ENCODE measurements at places on chromosomes 2 and 18.

DNA sequence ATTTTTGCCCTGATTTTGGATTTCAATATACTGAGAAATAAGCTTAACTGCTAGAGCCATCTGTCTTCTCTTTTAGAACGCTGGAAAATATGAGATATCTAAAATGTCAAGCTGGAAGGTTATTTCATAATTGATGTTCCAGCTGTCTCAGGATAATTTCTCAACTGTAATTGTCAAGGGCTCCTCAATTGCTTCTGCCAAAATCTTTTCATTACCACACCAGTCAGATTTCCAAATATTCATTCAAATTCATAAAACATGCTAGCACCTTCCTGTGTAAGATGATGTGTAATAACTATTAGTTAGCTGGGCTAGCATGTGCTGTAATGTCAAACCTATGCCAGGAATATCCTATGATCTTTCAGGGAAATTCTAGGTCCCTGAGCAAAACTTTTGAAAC is 88.1 kb downstream of the TNFRSF11A start:
- DNase-seq: no peak

DNA sequence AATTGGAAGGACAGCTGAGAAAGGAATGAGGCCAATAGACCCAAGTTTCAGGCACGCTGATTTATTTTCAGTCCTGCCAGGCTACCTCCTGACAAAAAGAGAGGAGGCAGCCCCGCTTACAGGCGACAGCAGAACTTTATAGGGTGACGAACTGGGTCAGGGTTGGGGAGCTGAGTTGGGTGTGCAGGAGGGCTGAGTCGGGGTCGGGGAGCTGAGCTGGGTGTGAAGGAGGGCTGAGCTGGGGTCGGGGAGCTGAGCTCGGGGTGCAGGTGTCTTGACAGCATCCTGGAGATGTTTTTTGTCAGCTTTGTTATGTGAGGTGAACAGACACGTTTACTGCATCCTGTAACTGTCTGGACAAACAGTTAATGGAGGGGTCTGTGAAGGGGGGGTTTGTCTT is 342.2 kb downstream of the ADCYAP1 start:
- DNase-seq: no peak

DNA sequence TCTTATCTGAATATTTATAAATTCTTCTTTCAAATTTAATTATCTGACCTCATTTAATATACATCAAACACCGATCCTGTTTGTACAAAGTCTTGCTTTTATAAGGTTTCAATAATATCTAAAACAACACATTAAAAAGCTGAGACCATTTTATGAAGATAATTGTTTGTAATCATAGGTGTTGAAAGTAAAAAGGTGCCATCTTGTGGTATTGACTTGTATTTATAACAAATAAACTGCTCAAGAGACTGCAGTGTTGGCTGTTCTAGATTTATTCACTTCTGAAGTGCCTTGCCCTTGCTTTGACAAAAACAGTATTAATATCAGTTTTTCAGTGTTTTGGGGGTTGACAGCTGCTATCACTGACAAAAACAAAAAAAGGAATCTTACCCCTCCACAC is 286.8 kb upstream of the HNMT start:
- DNase-seq: no peak

DNA sequence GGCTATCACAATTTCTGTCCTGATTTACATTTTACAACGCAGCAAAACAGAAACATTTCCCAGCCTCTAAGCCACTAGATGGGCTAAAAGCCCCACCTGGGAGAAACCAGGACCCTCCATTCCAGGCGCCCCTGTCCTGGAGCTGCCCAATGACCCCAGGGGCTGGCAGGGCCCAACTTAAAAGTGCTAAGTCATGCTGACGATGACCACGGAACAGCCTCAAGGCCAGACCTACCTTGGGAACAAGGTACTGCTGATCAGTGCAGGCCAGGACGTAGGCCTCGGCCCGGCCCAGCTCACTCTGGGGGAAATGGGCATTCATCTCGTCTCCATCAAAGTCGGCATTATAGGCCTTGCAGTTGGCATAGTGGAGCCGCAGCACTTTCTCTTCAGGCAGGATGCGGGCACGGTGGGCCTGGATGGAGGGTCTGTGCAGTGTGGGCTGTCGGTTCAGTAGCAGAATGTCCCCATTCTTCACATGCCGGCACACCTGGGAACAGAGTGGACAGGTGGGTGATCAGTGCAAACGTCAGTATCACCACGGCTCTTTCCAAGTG is 35.8 kb downstream of the POLR1A start:
- no peak for DNase-seq

- DNase-seq: no peak
Measured at GRCh38 chr2:106257135-106257534, 63.0 kb upstream of the UXS1 start.

GRCh38 chr2:176395273-176395854 is 126.1 kb downstream of the MTX2 start:
- no peak for DNase-seq

GRCh38 chr2:568639-569235 is 108.5 kb downstream of the TMEM18 start:
- DNase-seq: no peak

DNA sequence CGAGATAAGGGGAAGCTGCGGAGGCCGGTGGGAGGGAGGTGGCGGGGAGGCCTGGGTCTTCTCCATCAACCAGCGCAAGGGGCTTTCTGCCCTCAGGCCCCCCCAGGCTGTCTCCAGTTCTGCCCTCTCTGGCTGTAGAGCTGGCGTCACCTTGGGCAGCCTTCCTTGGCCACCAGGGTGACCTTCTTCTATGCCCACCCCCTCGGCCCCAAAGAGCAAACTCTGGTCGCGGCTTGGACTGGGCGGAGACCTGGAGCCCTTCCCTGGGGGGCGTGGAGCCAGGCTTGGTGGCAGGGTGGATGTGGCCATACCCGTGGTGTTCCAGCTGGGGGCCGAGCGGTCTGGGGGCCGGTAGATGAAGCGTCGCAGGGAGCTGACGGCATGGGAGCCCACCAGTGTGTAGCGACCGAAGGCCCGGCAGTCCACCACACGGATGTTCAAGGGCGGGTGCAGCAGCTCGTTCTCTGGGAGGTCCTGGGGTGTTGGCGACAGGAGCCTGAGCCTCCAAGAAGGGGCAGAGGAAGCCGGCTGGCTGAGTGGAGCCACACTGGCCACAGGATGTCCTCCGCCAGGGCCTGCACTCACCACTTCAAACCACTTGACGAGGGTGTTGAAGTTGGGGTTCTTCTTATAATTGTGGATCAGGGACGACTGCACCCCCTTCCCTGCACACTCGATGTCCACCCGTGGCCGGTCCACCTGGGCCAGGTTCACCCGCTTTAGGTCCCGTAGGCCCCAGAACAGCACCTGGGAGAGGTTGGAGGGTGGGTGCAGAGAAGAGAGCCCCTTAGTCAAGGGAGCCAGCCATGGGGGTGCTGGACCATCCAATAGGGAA is 4.9 kb downstream of the OTOF start:
- no peak for DNase-seq

DNA sequence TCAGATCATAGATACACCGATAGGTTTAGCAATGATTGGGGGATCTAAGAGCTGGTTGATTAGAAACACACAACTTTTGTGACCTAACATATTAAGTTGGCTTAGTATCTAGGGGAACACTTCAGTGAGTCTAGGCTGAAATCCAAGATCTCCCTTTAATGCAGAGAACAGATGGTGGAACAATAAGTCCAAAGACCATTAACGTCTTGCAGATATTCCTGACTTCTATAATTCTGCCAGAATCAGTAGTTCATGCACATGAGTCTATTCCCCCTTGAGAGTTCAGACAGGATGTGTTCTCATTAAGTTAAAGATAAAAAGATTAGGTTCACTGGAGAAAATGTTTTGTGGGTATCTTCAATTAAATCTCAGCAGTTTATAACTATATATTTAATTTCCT is 506.5 kb downstream of the TSN start:
- DNase-seq: no peak

DNA sequence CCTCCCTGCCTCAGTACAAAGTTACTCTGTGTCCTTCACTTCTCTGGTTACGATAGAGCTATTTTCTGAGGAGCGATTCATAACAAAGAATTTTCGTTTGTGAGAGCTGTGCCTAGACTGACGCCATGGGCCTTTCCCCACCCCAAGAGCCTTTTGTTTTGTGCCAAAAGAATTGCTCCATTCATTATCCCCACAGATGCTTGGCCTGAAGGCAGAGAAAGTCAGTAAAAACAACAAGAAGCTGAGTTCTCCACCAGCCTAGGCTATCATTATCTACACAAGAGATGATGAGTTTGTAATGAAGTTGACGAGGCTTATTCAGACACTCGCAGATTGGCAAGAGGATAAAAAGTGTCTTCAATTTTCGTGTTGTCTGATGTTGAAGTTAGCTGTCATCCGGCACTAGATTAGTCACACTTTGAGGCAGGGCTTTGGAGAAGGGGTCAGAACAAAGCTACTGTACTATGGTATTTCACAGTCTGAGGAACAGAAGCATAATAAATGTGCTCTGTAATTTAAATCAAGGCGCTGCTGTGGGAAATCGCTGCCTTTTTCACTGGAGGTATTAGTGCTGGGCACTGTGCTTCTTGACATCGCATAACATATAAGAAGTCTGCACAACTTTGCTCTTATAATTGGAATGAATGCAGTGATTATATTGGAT is 278.4 kb upstream of the FIGN start:
- DNase-seq: peak; percentile 55

DNA sequence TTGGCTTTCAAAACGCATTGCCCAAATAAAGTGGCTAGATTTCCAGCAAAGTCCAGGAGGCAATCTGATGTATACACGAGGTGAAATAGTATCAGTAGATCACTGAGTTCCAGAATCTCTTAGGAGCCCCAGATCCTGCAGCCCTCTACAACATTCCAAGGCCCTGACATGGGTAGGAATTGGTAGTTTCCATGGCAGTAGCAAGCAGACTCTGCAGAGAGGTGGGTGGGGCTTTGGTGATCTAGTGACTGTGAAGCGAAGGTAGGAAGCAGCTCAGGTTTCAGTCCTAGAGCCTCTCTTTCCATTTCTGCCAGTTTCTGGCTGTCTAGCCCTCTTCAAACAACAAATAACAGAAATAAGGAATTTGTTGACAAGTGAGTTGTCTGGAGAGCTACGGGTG is 13.8 kb upstream of the SGPP2 start:
- DNase-seq: no peak

GRCh38 chr18:63878343-63878742 is 9.2 kb upstream of the SERPINB2 start:
- no peak for DNase-seq

GRCh38 chr2:225008935-225009334 is 33.3 kb downstream of the DOCK10 start:
- DNase-seq: no peak

GRCh38 chr2:198311020-198311419 is 506.6 kb downstream of the PLCL1 start:
- DNase-seq: no peak

- DNase-seq: peak; percentile 60
Measured at GRCh38 chr18:5296706-5297320, 1.3 kb upstream of the ZBTB14 start.

DNA sequence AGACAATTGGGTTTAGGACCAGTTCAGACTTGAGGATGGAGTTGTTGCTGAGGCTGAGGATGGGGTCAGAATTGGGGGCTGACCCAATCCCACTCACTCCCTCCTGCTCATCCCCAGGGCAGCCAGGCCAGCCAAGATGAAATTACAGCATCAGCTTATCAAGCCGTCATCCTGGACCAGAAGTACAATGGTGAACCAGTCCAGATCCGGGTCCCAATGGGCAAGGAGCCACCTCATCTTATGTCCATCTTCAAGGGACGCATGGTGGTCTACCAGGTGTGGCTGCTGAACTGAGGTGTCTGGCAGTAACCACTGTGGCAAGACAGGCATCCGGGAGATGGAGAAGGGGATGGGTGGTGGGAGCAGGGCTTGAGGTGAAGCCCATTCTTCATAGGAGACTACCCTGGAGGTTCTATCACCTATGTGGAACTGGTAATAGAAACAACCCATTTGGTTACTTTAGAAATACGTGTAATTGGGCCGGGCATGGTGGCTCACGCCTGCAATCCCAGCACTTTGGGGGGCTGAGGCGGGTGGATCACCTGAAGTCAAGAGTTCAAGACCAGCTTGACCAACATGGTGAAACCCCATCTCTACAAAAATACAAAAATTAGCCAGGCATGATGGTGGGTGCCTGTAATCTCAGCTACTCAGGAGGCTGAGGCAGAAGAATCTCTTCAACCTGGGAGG is 13.9 kb downstream of the VIL1 start:
- no peak for DNase-seq

- no peak for DNase-seq
Measured at GRCh38 chr18:2990956-2991640, 21.8 kb downstream of the LPIN2 start.

DNA sequence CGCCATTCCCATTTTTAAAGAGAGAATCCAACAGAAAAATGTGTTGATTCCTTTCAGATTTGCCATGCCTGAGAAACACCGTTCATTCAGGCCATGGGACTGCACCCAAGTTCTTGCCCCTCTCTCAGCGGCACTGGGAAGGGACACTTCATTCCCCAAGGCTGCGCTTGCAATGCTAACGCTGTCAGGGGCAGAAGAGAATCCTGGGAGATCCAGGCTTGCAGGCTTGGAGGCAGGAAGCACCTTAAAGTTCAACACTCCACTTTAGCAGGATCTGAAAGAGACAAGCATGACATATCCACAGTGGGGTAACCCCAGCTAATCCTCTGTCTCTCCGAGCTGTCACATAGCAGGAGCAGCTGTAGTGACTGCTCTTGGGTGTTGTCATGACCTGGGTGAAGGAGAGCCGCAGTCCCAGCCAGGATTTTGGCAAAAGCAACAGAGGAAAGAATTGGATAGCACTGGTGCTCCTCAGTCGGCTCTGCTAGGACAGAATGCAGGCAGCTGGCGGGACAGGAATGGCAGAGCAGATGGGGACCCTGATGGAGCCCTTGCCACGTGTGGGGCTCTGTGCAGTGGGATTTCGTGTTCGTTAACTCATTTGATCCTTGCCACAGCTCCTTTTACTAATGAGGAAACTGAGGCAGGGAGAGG is 22.0 kb upstream of the ODC1 start:
- DNase-seq: no peak

- no peak for DNase-seq
Measured at GRCh38 chr2:2902547-2903281, 474.9 kb downstream of the EIPR1 start.

DNA sequence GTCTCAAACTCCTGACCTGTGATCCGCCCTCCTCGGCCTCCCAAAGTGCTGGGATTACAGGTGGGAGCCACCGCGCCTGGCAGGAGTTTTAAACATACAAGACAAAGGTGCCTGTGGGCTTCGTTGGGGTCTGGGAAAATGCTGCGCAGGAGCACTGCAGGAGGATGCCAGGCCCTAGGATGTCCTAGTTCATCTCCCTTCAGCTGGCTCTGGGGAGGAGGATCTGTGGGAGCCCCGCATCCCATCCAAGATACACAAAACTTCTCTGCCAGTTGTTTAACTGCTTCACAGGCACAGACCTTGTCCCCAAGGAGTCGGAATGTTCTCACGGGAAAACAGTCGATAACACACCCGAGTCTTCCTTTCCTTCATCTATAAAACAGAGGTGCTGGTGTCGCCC is 89.1 kb downstream of the POLR1A start:
- DNase-seq: no peak

GRCh38 chr18:3226048-3226447 is 6.3 kb upstream of the MYOM1 start:
- no peak for DNase-seq

- DNase-seq: no peak
Measured at GRCh38 chr2:171432969-171433762, 624 bp downstream of the METTL8 start.

- no peak for DNase-seq
Measured at GRCh38 chr18:35688757-35689156, 107.2 kb downstream of the GALNT1 start.

All from caudate nucleus (tissue), 63 donors.